GOT3 (cell line): ENCODE measurements at places on chromosomes 2 and 18.

DNA sequence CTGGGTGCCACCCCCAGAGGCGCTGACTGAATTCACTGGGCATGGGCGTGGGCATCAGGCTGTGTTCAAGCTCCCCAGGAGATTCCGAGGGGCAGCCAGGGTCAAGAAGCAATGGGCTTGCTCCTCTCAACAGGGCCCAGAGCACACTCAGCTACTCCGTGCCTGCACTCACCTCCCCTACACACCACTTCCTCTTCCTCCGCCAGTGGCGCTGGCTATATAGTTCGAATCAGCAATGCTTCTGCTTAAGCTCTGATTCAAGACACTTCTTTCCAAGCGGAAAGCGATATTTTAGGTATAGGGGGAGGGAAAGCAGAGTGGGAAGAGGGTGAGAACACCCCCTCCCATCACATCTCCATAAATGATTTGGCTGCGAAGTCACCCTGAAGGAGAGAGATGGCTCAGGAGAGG lies 42.1 kb downstream of the CRACDL start:
- DNase-seq, result no peak

DNA sequence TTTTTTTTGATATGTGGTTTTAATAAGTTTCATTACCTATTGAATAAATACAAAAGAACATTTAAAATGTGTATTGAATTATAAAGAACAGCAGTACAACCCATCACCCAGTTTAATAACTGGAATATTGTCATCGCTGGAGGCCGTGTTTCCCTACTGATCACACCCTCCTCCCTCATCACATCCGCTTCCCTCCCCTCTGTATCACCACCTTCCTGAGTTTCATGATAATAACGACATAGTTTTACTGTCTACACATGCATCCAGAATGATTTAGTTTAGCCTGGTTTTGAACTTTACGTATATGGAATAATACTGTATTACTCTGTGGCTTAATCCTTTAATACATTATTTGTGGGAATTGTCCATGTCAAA lies 2.1 kb downstream of the SERPINB8 start:
- DNase-seq, result no peak

DNA sequence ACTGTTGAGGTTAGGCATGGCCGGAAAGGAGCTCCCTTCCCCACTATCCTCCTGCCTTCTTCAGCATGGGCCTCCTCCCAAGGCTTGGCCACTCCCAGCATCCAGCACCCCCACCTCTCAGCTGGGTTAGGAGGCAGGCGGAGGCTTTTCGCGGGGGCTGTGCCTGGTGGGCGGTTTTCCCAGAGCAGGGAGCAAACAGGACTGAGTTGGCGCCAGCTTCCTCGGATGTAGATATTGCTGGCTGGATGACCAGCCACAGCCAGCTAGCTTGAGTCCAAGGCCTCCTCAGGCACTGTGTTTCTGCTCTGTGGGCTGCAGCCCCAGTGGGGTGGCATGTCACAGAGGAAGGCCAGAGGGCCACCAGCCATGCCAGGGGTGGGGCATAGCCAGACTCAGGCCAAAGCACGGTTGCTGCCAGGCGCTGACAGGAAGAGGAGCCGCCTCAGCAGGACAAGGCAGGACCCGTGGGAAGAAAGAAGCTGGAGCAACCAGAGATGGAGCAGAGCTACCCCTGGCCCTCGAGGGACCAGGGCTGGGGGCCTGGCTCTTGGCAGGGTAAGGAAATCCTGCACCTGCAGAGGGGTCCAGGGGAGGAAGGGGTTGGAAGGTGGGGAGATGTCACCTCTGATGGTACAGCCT lies at the start of gene TCF23:
TSS of gene TCF23 (plus strand) at position 204 of the 639 bp plus-strand sequence. CDS start at position 334, 130 bp downstream.
- no peak for DNase-seq

DNA sequence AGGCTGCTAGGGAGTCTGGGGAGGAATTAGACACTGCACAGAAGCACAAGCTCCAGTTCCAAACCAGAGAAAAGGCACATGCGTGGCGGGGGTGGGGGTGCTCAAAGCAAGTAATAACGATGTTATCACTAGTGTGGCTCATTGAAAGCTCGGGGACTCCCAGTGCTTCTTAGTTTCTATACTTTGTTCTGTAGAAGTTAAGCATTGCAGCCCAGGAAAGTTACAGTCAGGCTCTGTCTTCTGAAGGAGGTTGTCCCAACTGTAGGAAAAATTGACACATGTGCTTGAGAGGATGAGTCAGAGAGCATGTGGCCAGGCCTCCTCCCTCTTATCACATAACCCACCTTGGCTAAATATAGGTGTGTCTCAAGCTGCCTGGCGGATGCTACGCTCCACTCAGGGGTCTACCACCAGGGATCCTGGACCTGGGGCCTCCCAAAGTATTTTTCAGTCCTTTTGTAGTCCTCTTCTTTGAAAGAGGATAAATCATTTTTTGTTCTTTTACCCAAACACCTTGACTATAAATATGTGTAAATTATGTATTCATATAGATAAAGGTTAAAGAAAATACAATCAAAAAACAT lies 3.8 kb downstream of the GALNT5 start:
- peak; percentile 4 for DNase-seq

GRCh38 chr2:65027616-65028244 lies 28.5 kb upstream of the CEP68 start:
- no peak for DNase-seq

DNA sequence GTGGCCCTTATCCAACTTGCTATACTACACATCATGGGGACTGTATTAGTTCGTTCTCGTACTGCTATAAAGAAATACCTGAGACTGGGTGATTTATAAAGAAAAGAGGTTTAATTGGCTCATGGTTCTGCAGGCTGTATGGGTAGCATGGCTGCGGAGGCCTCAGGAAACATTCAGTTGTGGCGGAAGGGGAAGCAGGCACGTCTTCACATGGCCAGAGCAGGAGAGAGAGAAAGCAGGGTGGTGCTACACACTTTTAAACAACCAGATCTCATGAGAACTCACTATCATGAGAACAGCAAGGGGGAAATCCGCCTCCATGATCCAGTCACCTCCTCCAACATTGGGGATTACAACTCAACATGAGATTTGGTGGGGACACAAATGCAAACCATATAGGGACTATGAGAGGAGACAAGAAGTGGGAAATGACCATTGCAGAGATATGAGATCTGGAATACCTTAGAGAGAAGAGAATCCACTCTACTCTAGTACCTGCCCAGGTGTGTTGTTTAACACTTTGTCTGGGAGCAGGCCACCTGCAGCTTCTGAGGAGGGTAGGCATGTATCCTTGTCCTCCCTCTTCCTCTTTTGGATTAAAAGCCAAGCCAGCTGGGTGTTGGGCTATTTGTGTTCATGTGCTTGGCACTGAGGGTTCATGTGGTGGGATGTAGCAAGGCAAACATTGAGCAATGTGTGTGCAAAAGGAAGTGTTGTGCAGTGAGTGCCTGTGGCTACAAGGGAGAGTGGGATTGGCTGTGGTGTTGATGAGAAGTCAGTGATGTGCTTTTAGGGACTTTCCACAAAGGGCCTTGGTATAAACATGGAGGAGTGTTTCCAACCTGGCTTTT lies 22.8 kb downstream of the TTLL4 start:
- DNase-seq, result no peak

- DNase-seq, result no peak
Observed at GRCh38 chr2:40497251-40497859, 45.5 kb upstream of the SLC8A1 start.

- no peak for DNase-seq
Observed at GRCh38 chr2:196592331-196592910, 47.1 kb upstream of the CCDC150 start.

GRCh38 chr2:136005462-136006196 lies 20.2 kb upstream of the DARS1 start:
- no peak for DNase-seq

DNA sequence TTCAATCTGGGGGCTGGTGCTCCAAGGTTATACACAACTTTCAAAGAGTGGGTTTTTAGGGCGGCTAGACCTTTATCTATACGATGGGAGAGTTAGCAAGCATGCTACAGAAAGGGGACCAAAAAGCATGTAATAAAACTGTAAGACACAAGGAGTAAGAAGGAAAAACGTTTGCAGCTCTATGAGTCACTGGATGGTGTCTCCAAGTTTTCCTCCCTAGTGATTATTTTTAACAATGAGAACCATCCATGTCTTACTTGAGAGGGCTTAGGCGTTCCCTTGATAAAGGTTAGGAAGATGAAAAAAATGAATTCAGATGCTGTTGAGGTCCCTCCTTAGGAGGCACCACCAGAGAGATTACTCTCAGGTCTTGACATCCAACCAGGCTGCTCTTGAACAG lies 75.9 kb downstream of the HRH4 start:
- DNase-seq, result no peak

- no peak for DNase-seq
Observed at GRCh38 chr2:136378712-136379595, 261.0 kb upstream of the CXCR4 start.

GRCh38 chr2:221385716-221386115 lies 186.4 kb downstream of the EPHA4 start:
- DNase-seq, result no peak

DNA sequence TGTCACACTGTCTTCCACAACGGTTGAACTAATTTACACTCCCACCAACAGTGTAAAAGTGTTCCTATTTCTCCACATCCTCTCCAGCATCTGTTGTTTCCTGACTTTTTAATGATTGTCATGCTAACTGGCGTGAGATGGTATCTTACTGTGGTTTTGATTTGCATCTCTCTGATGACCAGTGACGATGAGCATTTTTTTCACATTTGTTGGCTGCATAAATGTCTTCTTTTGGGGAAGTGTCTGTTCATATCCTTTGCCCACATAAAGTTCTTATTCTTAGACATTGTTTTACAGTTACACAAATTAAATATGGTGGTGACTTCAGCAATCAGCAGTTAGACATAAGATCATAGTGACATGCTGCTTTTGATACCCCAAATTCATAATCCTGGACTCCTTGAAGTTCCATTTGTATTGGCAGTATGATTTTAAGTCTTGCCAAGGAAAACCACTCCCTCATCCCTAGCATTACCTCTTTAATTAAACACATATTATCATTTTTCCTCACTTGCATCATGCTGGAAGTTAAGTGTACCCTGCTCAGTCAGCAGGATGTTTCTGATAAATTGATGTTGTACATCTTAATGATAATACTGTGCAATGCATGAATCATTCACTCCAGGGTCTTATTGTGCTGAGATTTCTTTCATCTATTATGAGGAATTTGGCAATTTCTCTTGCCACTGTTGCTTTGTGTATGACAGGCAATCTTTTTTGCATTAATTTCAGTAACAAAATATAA lies 67.6 kb upstream of the STAT1 start:
- DNase-seq, result no peak

DNA sequence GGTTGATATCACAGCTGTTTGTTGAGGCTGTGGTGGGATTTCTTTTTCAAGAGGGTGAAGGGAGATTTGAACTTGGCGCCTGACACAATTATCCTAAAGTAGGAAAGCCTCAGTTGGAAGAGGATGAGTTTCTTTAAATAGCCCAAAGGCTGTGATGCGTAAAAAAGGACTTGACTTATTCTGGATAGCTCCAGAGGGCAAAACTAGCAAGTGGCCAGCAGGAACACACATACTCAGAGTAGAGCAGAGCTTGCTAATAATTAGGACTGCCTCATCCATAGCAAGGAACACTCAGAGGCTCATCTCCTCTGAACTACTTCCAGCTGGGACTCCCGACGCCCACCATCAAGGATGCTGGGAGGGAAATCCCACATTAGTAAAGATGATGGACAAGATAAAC lies 74.0 kb downstream of the AFF3 start:
- no peak for DNase-seq

GRCh38 chr2:240452462-240453256 lies 17.2 kb downstream of the GPC1 start:
- no peak for DNase-seq

DNA sequence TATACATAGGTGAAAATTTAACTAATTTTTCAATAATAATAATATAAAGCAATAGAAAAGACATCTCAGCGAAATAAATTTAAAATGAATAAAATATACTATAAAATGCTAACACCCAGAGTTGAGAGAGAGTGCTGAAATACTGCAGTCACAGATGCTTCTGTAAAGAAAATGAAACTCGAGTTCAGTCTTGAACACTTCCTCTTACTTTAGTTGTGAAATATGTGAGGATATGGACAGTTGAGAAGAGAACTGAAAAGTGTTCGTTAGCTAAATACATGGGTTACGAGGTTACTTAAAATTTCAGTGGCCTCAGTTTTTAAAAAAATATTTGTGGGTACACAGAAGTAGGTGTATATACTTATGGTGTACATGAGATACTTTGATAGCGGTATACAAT lies 106.8 kb downstream of the DNAH7 start:
- DNase-seq, result no peak

DNA sequence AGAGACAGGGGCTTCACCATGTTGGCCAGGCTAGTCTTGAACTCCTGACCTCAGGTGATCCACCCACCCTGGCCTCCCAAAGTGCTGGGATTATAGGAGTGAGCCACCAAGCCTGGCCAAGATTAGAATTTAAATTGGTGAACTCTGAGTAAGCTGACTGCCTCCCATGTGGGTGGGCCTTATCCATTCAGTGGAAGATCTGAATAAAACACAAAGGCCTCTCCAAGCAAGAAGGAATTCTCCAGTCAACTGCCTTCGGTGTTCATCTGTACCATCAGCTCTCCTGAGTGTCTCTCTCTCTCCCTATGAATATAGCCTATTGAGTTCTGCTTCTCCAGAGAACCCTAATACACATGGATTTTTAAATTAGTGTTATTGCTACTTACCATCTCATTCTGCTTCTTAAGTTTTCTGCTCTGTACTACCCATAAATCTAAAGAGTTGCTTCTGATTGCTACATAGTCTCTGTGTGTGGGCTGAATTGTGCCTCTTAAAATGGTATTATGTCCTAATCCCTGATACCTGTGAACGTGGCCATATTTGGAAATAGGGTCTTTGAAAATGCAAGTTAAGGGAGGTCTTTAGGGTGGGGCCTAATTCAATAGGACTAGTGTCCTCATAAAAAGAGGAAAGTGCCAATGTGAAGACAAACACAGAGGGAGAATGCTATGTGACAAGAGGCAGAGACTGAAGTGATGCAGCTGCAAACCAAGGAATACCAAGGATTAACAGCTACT lies 36.3 kb downstream of the FBXO11 start:
- DNase-seq, result no peak

DNA sequence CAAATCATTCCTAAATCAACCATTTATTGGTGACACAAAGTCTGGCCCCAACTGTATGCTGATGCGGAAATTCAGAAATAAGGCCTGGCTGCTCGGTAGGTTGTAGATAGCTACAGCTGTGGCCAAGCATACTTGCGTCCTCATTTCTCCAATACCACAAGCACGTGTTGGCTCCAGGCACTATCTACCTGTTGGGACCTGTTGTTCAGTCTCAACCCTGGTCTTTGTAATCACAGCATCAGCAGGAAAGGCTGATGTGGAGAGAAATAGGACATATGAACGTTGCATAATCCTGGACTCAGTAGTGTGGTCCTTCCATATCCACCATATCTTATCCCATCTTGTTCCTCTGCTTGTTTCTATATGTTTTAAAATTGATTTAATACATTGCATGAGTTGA lies 212.6 kb downstream of the PMAIP1 start:
- DNase-seq, result no peak
